ENCODE measurements at places on chromosomes 5 and 9. TPM values are rescaled to one million over a fixed set of nuclear protein-coding genes. Genes with fewer than 3 reads are reported as not detected.

DNA sequence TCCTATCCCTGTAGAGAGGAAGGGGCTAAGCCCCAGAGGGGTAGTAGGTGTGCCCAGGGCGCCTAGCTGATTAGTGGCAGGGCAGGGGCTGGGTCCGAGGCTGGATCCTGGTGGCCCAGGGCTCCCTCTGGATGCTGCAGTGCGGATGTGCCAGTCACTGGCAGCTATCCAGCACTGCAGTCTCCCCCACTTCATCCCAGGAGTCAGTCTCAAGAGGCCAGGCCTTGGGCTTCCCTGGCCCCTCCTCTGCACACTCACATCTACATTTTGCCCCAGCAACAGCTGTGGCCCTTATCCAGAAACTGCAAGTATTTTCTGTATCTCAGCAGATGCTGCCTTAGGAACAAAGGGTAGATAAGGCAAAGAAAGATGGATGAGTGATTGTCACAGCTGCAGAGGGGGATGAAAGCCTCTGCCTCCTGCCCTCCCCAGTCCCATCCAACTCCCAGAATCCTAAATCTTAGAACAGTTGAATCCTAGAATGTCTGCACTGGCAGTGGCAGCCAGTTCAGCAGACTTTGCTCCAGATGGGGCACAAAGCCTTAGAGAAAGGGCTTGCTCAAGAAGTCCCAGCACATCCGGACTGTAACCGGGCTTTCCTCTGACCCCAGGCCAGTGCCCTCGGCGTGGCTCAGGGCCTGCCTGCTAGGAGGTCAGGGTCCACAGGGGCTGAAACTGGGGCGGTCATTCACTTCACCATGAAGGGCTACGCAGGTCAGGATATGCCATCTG lies 1.6 kb downstream of the ANXA6 start:
- DNase-seq = peak; percentile 54

- no peak for DNase-seq
Measured at GRCh38 chr5:92544036-92544435, 1037.0 kb downstream of the NR2F1-AS1 start.

DNA sequence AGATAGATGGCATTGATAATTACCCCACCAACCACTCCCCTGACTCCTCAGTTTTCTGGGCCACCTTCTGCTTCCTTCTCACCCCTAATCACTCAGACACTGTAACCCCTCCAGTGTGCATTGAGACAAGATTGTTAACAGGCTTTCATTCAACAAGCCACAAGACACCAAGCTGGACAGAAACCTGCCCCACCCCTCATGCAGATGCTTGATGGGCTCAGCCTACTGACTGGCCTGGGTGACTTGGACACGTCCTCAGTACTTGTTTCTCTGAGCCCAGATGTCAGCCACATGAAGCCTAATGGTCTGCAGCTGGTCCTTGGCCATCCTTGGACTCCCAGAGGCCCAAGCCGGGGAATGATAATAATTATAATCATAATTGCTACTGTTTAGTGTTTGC lies 71.4 kb upstream of the SMIM23 start:
- DNase-seq = no peak

GRCh38 chr5:36364473-36364872 lies 62.8 kb upstream of the RANBP3L start:
- no peak for DNase-seq

- DNase-seq = no peak
Measured at GRCh38 chr5:151063142-151063989, 17.5 kb downstream of the TNIP1 start.

GRCh38 chr5:59143926-59144333 lies 561.1 kb downstream of the RAB3C start:
- no peak for DNase-seq

DNA sequence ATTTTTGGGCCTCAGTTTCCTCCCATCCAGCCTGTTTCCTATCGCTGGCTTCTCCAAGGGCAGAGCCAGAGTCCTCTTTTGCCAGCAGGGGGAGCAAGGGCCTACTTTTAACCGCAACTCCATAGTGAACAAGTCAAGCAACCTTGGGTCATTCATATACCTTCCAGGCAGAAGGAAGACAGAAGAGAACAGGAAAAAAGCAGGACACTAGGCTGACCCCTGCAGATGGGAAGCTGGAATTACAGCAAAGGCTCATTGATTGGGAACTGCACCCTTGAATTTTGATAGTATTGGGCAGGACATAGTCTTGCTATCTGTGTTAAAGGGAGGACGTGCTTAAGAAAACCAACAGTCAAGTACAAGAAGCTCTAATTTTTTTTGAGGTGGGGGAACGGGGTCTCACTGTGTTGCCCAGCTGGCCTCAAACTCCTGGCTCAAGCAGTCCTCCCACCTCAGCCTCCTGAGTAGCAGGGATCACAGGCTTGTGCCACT lies 30.1 kb downstream of the QRFP start:
- no peak for DNase-seq

GRCh38 chr5:77852514-77853352 lies 76.6 kb upstream of the TBCA start:
- DNase-seq = peak; percentile 74

GRCh38 chr9:136927343-136928271 lies 16.9 kb downstream of the FBXW5 start:
- DNase-seq = no peak

- no peak for DNase-seq
Measured at GRCh38 chr5:56095579-56096102, 100.9 kb upstream of the IL6ST start.

- DNase-seq = no peak
Measured at GRCh38 chr9:684941-685340, 156.6 kb upstream of the DMRT1 start.

GRCh38 chr9:99126312-99126711 lies 21.4 kb downstream of the TGFBR1 start:
- DNase-seq = no peak

- no peak for DNase-seq
Measured at GRCh38 chr9:5582835-5583195, 46.1 kb upstream of the RIC1 start.

DNA sequence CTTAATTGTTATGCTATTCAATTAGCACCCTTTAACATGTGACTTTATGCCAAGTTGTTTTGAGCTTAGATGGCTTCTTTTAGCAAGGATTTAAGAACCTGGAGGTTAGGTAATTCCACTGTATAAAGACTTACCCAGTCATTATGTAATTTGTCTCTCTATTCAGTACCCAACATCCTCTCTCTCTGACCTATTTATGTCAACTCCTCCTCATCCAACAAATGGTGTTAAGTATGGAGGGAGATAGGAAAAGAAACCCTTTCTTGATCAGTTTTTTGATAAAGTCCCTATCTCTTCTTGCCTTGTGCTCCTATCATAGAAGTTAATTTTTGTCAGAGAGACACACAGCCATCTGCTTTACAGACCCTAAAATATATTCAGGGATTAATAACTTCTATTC lies 181.2 kb upstream of the GPR151 start:
- no peak for DNase-seq

DNA sequence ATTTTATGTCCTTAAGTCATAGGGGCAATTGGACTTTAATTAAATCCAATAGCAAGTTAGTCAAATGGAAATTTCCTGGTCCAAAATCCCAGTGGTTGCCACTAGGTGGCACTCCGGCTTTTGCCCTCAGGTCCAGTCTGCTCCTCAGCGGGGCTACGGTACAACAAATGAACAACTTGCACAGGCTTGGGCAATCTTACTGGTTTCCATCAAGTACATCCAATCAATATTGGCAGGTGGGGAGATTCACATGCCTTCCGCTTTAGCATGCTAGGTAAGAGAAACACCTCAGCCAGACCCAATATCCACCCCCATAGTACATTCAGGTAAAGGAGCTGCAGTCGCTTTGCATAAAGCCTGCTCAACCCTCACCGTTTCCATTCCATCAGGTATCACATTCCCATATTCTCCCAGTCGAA lies 6.3 kb upstream of the MXD3 start:
- DNase-seq = peak; percentile 79

DNA sequence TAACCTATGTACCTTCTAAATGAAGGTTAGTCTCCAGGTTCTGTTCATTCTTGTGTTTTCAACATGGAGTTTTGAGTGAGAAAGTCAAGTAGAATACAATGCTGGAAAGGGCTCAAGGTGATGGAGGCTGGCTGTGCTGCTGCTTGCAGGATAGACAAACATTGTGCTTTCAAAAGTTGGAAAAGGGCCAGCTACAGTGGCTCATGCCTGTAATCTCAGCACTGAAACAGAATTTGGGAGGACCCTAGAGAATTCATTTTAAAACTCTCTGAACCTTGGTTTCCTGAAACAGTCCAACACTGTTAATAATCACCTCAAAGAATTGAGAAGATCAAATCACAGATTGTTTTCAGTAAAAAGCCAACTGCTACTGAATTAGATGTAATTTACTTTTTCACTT lies 15.4 kb upstream of the IARS1 start:
- no peak for DNase-seq

DNA sequence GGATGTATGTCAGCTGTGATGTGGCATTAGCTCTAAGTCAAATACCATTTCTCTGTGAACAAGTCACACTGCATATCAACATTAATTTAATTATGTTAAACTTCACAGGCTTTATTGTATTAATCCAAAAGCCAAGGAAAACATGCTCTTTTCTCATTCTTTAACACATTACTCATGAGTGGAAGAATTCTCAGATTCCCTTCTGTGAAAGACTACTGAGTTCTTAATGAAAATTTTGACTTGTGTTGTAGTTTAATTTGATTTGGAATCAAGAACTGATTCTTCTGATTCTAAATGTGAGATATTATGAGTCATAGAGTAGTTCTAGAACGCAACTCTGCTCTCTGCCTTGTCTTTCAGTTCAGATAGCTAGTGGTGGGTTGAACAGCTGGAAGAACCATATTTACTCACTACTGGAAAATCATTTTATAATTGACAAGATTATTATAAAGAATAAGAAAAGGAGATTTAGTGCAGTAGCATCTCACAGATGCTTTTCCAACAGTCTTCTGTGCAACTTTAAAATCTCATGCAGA lies 90.6 kb downstream of the VCAN start:
- no peak for DNase-seq

GRCh38 chr9:14315875-14316601 lies 2.1 kb upstream of the NFIB start:
- peak; percentile 49 for DNase-seq

DNA sequence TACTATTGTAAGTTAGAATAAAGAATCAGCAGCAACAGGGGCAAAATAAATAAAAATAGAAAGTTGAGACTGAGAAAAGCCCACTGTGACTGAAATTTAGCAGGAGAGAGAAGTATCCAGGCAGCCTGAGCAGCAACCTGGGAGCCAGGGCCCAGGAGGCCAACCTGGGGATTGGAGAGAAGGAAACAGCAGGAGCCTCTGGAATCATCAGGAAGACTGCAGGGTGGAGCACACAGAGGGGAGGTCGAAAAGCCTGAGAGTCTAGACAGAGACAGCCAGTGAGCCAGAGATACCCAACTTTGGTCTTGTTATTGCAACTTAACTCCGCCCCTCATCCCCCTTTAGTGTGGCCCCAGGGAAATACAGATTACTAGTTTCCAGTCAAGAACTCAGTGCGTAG lies 98.6 kb downstream of the SLC1A3 start:
- no peak for DNase-seq

DNA sequence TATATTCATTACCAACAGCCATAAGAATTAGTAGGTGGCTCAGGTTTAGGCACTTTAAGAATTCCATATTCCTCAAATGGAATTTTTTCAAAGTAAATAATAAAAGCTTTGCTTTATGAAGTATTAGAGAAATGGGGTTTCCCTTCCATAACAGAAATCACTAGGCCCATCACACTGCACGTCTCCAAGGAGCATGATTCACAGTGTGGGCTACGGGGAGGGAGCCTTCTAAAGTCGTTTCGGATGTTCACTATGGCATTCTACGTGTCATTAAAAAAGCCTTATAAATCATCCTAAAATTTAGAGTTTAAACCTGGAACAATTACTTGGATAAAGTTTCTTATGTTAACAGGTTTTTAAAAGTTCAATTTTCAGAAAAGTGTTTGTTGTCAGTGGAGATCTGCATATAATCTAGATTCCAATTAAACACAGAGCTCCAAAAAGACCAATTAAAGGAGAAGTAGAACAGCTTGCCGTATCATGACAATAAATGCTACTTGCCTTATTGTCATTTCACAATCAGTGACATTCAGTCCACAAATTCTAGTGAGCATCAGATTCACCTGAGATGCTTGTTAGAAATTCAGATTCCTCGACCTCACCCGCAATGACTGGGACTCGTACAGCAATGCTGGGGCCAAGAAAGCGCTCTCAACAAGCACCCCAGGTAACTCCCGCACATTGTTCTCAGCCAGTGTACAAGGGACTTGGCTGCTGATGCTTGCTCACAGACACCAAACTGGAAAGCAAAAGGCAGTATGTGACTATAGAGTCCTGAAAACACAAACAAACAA lies 115.7 kb downstream of the NFIB start:
- no peak for DNase-seq

GRCh38 chr5:109762821-109763220 lies 73.1 kb downstream of the MAN2A1 start:
- DNase-seq = no peak

The EQTN gene
- not detected for total RNA-seq

The SPINK13 gene
- not detected for total RNA-seq

The C1QTNF2 gene
- total RNA-seq = 1.6 TPM

The FREM1 gene
- total RNA-seq = 2.0 TPM

The FBLL1 gene
- not detected for total RNA-seq

The C5orf34 gene
- total RNA-seq = 0.40 TPM

The MCC gene
- 29.4 TPM for total RNA-seq

The NEUROG1 gene
- total RNA-seq = not detected

The BNC2 gene
- total RNA-seq = 3.9 TPM

The GLRA1 gene
- total RNA-seq = not detected

Measured in Right ventricle myocardium superior (tissue), 1 donor.